ENCODE measurements at places on chromosomes 16 and 17.

- DNase-seq: no peak
These were observed 56.5 kb upstream of the CIBAR2 start for GRCh38 chr16:85168732-85169256.

GRCh38 chr16:24609417-24609739, 70.0 kb downstream of the RBBP6 start:
- no peak for DNase-seq

DNA sequence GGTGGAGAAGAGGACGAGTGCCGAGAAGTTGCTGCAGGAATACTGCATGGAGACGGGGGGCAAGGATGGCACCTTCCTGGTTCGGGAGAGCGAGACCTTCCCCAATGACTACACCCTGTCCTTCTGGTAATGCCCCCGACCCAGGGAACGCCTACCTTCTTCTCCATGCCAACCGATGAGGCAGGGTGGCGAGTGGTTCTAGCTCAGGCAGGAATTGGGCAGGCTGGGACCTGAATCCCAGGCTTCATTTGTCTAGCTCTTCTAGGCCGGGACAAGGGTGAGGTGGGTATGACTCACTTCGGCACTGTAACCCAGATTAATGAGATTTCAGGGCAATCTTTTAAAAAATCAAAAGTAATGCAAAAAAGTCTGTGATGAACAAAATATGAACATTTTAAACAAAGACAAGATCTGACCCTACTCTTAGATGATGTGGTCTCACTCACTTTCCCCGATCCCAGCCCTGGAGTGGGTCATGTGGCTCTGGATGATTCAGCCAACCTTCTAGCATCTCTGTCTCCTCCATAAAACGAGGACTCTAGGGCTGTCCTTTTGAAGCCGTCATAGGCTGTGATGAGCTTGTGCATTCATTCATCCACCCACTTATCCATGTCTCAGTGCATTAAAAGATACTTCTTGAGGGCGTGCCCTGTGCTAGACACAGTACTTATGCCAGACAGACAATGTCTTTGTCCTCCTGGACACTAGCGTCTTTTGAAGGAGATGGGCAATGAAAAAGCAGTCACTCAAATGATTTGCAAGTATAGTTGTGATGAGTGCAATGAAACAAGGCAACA, 102.6 kb downstream of the SDR42E1 start:
- DNase-seq: no peak

GRCh38 chr17:70308618-70309017, 139.3 kb downstream of the KCNJ2 start:
- no peak for DNase-seq

GRCh38 chr17:18381953-18382245, 4.3 kb downstream of the EVPLL start:
- DNase-seq: no peak

DNA sequence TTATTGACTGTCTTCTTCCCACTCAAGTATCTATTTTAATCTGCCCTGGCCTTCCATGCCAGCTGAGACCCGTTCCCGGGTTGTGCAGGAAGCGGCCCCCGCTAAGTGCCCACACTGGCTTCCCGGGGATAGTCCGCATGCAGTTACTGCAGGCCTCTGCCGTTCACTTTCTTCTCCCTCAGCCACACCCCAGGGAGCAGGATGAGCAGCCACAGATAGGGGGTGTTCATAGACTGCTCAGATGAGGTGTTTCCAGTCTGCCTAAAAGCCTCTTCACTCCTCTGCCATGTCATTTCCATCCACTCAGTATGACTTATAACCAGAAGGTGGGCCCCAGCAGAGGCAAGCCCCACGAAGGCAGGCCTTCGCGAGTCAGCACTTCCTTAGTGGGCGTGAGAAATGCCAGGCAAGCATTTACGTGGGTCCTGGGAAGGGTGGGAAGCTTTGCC, 7.7 kb downstream of the MED9 start:
- DNase-seq: no peak

GRCh38 chr16:54246454-54246821, 40.1 kb downstream of the IRX3 start:
- no peak for DNase-seq

- DNase-seq: no peak
These were observed 4.4 kb downstream of the RNF135 start for GRCh38 chr17:30975042-30975820.

GRCh38 chr17:50052241-50052796, 3.6 kb upstream of the ITGA3 start:
- DNase-seq: no peak

- DNase-seq: no peak
These were observed 158.6 kb downstream of the CYLD start for GRCh38 chr16:50900391-50900942.

GRCh38 chr16:1438229-1439057, 5.9 kb downstream of the CCDC154 start:
- DNase-seq: no peak

DNA sequence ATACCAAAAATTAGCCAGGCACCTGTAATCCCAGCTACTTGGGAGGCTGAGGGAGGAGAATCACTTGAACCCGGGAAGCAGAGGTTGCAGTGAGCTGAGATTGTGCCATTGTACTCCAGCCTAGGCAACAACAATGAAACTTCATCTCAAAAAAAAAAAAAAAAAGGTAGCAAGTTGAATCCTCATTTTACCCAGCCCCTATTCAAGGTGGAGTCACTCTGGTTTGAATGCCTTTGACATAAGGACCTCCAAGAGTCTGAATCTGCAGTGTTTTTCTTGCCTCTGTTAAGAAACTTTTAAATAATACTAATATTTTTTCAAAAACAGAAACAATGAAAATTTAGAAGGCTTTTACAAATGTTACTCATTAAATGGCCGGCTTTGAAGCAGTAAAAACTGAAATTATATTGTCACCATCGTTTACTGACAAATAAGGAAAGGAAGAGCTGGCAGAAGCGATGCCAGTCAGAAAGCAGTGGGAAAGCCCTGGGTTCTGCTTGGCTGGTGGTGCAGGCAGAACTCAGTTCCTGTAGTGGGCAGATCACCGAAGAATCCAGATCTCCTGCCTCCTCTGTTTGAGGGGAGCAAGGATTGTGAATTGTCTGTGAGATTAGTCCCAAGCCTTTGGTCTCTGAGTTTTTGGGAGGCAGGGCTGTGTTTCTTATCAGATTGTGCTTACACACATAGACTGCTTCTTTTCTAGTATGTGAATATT, 99.7 kb upstream of the HAS3 start:
- no peak for DNase-seq

GRCh38 chr17:70772761-70773160, 603.4 kb downstream of the KCNJ2 start:
- DNase-seq: no peak

GRCh38 chr17:80783486-80783885, 208.2 kb upstream of the CHMP6 start:
- DNase-seq: no peak

DNA sequence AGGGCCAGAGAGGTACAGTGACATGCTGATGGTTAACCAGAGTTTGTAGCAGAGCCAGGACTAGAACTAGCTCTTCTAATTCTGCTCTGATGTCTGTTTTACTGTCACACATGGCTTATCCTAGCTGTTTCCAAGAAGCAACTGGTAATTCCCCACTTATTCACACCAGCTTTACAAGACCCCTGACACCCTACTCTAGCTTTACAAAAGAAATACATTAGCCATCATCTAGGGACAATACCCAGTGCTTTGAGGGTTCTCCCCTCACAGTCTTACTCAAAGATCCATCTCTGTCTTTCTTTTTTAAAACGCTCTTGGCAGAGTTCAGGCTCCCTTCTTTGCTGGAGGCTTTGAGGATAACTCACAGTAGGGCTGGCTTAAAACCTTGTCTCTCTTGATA, 197.3 kb upstream of the PMFBP1 start:
- DNase-seq: no peak

DNA sequence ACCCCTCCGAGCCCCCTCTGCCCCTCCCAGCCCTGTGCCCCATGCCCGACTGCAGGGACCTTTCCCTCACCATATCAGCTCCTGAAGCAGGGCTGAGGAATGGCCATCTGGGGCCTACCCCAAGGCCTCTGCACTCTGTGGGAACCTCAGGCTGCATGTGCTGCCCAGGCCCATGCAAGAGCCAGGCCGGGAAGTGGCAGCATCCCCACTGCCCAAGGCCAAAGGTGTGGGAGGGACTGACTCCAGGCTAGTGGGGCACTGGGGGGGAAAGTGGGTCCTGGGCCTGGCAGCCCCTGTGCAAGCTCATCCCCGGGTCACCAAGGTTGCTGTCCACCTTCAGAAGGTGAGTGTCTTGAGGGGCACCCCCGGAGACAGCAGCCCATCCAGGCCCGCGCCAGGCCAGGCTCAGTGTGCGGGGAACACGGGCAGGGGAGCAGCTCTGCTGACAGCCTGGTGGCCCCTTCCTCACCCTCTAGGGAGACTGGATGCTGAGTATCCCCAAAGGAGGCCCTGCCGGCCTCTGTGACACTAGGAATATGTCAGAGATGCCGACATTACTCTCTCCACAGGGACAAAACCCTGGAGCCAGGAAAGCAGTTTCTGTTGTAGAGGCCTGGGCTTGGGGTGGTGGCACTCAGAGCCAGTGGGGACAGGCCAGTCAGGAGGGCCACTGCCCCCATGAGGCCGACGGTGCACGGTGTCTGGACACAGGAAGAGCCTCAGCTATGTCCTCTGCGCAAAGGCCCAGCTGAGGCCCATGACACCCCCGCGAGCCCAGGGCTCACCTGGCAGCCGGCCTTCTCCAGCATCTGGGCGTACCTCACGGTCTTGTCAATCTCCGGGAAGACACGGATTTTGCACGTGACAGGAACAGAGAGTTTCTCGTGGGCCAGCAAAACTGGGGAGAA, 3.3 kb downstream of the DUS1L start:
- no peak for DNase-seq

DNA sequence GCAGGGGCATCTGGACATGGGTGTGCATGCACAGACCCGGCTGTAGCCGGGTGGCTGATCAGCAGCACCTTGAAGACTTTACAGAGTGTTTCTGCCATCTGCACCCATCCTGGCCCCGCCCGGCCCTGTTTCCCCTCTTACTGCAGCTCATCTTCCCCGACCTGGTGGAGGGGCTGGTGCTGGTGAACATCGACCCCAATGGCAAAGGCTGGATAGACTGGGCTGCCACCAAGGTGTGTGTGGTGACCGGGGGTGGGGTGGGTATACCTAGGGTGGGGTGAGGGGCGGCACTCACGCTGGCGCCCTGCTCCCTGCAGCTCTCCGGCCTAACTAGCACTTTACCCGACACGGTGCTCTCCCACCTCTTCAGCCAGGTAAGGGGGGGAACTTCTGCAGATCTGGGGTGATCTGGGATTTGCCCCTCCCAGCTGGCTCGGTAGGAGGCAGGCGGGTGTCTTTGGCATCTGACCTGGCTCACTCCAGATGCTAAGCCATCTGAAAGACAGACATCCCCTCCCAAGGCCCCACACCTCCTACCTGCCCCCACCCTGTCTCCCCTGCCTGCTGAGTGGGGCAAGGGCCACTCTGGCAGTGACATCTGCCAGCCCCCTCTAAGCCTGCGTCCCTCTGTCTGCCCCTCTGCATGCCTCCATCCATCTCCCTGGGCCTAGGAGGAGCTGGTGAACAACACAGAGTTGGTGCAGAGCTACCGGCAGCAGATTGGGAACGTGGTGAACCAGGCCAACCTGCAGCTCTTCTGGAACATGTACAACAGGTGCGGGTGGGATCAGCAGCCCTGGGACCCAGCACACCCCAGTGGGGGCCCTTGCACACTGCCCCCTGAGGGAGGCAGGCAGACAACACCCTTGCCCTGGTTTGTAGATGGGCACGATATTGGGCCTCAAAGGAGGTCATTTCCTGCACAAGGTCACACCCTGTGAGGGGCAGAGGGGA, 6.6 kb downstream of the NDRG4 start:
- DNase-seq: no peak

DNA sequence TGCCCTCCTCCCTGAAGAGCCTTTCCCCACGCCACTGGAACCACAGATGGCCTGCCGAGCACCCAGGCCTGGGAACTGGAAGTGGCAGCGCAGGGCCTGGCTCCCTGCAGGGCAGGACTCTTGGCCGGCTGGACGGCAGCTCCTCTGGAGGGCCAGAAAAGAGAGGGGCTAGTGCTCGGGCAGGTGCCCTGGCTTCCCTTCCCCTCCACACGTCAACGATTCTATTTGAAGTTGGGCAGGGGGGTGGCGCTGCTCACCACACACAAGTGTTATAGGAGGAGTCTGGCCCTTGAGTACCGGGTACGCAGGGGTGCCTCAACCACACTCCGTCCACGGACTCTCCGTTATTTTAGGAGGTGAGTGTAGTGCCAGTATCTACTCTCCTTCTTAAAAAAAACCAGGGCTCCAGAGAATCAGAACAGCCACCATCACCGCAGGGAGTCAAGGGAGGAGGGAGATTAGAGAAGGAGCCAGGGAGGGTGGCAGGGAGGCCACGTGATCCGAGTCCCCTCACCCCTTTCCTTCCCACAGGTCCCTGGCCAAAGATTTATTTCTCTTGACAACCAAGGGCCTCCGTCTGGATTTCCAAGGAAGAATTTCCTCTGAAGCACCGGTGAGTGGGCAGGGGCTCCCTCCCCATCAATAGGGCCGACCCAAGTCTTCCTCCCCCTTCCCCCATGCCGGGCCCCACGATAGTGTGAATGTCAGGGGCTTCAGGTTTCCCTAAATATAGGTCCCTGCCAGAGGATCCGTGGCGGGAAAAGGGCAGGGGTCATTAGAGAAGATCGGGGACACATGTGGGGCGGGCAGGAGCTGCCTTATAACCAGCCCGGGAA, 1.4 kb upstream of the ALDOA start:
- DNase-seq: peak; percentile 38

- DNase-seq: no peak
These were observed 11.2 kb upstream of the FAM20A start for GRCh38 chr17:68612209-68612922.

- DNase-seq: no peak
These were observed 10.8 kb upstream of the TAOK1 start for GRCh38 chr17:29379084-29379991.

DNA sequence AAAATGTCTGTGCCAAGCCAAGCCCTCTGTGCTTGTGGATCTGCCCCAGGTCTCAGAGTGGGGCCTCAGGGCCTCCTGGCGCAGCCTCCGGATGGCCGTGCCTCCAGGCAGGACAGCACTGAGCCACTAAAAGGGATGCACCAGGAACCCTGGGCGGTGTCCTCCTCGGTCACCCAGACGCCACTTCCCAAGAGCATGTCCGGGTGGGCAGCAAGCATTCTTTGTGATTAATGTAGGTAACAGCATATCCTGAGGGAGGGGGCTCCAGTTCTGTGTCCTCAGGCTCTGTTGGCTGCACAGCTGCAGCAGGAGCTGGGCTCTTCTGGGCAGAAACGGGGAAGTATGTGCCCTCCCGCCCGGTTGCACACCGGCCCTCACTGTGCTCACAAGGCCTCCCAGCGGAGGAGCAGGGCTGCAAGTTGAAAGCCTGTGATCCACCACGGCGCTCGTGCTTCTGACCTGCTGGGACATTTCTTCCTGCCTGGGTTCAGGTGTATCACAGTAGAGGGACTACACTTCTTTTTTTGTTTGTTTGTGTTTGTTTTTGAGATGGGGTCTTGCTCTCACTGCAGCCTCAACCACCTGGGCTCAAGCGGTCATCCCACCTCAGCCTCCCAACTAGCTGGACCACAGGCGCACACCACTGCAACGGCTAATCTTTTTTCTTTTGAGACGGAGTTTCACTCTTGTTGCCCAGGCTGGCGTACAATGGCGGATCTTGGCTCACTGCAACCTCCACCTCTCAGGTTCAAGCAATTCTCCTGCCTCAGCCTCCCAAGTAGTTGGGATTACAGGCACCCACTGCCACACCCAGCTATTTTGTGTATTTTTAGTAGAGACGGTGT, 37.9 kb upstream of the CHMP6 start:
- DNase-seq: no peak

All from T-helper 22 cell (primary cell).